Stimulated activated effector memory CD8-positive, alpha-beta T cell treated with anti-CD3 and anti-CD28 coated beads, Interleukin-12 subunit alpha, Interleukin-12 subunit beta, amount 100 ng/mL, for 72 hours (primary cell): ENCODE measurements at places on chromosomes 7 and 10.

- DNase-seq: no peak
Observed at GRCh38 chr10:98270073-98270740, 2.2 kb upstream of the LOXL4 start.

- DNase-seq: no peak
Observed at GRCh38 chr7:130394421-130395195, 14.3 kb downstream of the CPA1 start.

- no peak for DNase-seq
Observed at GRCh38 chr10:68271196-68271882, 39.4 kb upstream of the ATOH7 start.

DNA sequence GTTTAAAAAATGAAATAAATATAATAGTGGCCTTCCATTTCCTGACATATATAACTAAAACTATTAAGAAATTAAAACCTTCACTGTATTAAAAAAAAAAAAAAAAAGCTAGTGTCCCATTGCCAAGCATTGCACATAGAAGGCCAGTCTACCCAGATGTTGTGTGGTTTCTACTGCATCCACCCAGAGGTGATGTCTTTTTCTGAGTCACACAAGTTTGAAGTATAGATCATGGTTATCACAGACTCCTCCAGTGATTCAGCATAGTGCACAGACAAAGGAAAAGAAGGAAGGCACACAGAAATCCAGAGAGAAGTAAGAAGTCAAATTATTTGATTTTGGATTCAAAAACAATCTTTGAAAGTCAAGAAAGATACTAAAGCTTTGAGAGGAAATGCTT is 429.0 kb downstream of the ETV1 start:
- no peak for DNase-seq

GRCh38 chr10:35331894-35332640 is 4.2 kb upstream of the CCNY start:
- DNase-seq: no peak

DNA sequence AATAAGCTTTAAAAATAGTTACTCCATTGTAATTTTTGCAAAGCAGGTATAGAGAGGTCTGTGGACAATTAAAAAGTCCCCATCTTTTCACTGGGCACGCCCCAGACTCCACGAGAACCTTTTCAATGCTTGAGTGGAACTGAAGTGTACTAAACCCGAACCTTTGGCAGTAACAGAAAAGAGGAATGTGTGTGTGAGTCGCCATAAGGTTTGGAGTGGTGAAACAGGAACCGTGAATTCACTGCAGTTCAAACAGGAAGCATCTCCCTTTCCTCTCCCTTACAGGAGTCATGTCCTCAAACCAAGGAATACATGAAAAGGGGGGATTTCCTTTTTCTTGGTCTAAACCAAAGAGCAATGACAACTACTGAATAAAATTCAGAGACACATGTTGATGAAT is 23.2 kb downstream of the NDUFB2 start:
- no peak for DNase-seq

DNA sequence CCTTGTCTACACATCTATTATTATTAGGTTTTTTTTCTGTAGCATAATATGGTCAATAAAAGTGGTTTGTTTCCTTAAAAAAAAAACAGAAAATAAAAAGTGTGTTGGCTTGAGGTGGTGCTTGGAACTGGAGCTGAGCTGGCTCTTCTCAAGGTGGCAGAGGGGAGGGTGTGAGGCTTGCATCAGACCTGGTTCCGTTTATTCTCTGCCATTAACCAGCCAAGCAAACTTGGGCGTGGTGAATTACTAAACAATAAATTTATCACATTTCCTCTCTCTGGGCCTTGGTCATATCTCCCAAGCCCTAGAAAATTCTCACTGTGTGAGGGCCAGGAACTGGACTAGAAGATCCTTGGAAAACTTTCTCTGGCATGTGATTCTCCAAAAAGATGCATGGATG is 427.5 kb upstream of the MKI67 start:
- DNase-seq: no peak

GRCh38 chr7:158393926-158394625 is 193.5 kb downstream of the PTPRN2 start:
- no peak for DNase-seq

DNA sequence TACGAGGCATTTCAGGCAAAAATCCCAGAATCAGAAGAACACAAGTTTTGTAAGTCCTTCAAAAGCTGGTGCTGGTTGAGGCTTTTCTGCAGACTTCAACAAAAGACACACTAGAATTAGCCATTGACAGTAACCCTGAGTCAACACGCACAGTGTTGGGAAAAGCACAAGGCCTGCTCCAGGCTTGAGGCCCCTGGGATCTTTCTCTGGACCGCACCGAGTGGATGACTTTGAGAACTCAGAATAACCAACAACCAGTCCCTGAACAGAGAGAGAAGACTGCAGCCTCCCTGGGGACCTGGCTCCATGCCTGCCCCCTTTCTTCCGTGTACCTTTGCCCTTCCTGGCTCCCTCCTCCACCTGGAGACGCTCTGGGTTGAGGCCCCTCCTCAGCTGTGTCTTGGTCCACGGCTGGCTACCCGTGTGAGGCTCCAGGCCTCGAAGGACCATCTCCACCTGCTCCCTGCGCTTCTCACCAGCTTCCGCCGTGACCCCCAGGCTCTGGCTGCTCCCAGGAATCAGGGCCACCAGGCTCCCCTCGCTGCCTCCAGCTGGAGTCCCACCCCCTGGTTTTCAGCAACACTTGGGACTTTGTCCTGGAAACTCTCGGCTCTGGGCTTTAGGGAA is 28.4 kb downstream of the DIP2C start:
- DNase-seq: no peak

DNA sequence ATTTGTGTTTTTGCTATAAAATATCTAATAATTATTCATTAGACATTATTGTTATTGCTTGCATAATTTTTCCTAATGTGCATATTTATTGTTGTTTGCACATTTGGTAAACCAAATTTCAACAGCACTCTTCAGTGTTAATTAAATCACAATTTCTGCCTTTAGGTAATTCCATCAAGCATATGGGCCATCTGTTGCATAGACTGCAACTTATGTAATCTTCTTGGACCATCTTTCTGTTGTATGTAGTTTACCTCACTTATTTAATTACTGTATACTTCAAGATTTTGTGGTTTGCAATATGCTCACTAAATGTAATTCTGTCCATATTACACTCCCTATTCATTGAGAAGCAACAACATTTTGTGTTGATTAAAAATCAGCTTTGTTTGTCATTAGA is 1360.1 kb downstream of the REEP3 start:
- DNase-seq: no peak

DNA sequence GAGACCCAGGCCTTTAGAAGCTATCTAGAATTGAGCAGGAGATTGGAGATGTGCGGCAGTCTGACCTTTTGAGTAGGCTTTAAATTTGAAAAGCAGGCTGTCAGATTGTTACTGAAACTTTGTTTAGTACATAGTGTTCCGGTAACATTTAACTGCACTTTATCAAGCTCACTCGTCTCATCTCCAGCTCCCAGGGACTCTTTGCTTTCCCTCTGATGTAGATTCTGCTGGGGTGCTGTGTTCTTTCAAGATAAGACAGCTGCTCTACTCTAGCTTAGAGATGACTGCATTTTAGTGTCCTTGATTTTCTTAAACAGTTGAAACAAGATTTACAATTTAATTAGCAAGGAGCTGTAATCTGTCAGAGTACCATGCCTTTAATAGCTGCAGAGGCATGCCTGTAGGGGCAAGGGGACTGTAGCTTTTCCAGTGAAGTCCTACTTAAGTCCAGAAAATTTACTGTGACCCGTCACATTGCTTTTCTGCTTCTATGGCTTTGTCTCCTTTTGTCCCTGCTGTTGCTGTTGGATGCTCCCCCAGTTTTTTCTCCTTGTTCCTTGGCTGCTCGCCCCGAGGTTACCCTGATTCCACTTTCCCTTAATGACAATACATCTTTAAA is 56.4 kb upstream of the MTPN start:
- DNase-seq: no peak

DNA sequence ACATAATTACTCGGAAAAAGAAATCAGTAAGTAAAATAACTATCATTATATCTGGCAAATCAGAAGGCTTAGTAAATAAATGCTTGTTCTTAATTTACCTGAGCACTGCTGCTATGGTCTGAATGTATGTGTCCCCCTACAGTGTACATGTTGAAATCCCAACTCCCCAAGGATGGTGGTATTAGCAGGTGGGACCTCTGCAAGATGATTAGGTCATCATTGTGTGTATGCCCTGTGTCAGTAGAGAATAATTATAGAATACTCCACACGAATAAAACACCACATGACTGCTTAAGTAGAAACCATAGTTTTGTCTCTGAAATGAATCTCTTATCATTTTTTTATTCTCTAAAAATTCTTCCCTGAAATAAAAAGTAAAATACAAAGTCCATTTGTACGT is 101.6 kb downstream of the RNF133 start:
- no peak for DNase-seq

DNA sequence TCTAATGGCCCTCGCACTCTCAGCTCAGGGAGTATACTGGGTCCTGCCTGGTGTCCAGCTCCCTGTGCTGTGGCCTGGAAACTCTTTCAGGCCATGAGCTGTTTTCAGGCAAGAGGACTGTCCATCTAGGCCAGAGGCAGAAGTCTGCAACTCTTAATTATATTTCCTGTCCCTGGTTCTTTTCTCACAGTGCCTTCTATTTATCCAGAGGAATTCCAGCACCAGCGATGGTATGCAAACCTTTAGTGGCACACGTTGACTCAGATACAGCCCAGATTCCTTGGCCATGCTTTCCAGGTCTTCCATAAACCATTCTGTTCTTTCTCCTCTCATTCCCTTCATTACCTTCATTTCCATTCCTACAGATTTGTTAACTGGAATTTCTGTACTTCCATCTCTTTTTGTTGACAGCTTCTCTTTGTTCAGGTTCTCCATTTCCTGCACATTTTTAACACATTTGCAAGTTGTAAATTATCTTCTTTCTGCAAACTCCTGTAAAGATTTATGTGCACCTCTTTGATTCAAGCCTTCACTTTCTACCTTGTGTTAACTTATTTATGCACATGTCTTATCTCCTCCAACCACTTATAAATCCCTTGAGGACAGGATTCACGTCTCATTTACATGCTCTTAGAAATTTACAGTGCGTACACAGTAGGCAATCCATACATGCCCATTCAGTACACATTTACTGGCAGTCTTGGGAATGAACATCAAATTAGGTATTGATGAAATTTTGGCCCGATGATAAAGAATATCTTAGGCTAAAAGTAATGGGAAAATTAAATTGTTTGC is 172.1 kb downstream of the CELF2 start:
- no peak for DNase-seq

DNA sequence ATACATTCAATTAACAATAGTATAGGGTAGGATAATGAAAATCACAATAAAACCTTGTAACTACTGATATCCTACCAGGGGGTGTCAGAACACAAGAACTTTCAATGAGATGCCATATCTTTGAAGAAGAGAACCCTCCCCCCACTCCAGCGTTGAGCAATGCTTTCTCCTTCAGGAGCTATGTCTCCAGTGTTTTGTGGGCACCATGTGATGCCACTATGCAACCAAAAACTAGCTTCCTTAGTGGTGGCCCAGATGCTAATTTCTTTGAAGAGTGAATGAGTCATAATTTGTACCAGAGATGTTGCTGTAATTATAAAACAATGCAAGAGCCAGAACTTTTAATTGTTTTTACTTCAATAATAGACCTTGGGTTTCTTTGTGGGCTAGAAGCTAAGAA is 76.0 kb upstream of the ADO start:
- DNase-seq: no peak

DNA sequence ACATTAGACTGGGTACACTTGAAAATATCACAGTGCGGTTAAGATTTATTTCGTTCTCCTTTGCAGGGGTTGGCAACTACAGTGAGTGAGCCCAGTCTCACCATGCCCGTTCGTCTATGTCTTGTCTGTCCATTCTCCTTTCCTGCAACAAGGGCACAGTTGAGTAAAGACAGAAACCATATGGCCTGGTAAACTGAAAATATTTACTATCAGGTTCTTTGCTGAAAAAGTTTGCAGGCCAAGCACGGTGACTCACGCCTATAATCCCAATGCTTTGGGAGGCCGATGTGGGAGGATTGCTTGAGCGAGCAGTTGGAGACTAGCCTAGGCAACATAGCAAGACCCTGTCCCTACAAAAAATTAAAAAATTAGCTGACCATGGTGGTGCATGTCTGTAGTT is 11.4 kb upstream of the KCTD7 start:
- no peak for DNase-seq

- DNase-seq: no peak
Observed at GRCh38 chr10:30577048-30577447, 52.5 kb downstream of the LYZL2 start.

DNA sequence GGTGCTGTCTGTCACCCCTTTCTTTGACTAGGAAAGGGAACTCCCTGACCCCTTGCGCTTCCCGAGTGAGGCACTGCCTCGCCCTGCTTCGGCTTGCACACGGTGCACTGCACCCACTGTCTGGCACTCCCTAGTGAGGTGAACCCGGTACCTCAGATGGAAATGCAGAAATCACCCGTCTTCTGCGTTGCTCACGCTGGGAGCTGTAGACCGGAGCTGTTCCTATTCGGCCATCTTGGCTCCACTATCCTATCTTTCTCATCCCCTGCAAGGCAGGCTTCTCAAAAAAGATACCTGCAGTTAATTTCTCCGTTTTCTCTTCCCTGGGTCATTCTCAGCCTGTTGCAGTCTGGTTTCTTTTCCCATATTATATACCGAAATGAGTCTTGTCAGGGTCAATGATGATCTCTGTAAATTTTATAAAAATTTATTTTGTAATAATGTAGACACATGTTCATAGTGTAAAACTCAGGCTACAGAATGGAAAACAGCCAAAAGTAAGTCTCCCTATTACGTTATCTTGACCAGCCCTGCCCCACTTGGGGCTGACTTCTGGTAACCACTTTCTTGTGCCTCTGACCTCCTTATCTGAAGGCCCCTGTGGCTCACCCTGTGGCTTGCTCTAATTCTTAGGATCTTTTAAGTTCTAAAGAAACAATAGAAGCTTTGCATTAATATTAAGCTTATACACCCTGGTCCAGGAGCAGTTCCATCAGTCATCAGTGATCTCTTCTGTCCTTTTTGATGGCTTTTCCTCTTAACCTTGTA is 20.7 kb downstream of the BLVRA start:
- DNase-seq: no peak

- no peak for DNase-seq
Observed at GRCh38 chr7:99837649-99838361, 10.0 kb downstream of the CYP3A43 start.

DNA sequence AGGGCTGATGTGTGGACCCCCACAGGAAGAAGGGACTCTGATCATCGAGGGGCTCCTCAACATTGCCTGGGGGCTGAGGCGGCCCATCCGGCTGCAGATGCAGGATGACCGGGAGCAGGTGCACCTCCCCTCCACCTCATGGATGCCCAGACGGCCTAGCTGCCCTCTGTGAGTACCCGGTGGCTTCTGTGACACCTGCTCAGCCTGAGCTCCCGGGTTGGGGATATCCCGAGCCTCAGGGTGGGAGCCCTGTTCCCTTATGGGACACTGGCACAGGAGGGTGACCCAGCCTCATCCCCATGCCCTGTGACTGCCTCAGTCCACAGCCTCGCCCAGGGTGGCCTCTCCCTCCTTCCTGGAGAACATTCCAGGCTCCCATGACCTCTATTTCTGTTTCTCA is 3.9 kb upstream of the DEPP1 start:
- DNase-seq: no peak
